ENCODE measurements at places on chromosomes 12 and 14.

DNA sequence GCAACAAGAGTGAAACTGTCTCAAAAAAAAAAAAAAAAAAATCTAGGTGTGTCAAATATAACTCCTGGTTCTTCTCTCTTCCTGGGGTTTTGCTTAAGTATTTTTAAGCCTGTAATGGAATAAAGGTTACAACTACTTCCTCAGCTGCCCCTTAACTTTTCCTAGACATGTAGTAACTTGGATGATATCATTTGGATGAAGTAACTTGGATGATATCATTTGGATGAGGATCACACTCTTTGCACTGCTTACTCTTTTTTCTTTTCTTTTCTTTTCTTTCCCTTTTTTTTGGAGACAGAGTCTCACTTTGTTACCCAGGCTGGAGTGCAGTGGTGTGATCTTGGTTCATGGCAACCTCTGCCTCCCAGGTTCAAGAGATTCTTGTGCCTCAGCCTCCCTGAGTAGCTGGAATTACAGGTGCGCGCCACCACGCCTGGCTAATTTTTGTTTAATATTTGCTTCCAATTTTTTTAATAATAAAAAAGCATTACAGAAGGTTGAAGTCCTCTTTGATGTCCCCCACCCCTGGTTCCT, 775 bp upstream of the FAM186A start:
- no peak for DNase-seq

DNA sequence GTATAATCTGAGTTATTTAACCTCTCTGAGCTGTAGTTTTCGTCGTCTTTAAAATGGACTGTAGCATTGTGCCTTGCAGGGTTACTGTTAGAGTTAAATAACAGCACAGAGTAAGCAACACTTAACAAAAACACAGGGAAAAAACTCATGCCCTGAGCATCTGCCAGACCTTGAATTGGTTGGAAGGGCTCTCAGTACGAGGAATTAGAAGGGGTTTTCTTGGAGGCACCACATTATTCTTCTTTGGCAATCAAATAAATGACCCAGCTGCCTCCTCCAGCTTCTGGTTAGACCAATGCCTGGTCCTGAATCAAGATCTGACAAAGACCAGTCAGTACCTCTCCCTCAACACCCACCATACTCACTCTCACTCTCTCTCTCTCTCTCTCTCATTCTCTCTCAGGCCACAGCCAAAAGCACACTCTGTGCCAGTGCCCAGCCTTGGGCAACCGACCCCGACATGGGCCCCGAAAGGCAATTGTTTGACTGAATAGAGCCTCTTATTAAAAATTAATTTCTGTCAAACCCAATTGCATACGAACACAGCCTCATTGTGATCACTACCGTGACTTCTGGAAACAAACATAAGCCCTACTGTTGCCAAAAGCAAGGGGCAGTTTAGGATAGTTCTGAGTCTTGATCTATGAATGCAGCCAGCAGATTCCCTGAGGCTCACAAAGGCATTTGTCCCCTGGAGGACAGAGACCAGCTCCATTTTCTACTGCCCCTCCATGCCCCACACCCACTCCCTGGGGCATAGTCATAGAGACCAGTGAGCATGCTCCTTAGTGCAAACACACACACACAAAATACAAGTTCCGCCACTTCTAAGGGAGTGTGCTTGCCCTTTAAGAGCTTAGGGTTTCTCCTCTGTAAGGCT, 23.9 kb downstream of the DUSP6 start:
- DNase-seq, result no peak

GRCh38 chr12:114405519-114406271, at the start of gene TBX5:
TSS of gene TBX5 (minus strand) at chr12:114406144. CDS start at chr12:114403898, 2,246 bp downstream.
- no peak for DNase-seq

GRCh38 chr12:123058980-123059379, 78.5 kb downstream of the ARL6IP4 start:
- DNase-seq, result no peak

DNA sequence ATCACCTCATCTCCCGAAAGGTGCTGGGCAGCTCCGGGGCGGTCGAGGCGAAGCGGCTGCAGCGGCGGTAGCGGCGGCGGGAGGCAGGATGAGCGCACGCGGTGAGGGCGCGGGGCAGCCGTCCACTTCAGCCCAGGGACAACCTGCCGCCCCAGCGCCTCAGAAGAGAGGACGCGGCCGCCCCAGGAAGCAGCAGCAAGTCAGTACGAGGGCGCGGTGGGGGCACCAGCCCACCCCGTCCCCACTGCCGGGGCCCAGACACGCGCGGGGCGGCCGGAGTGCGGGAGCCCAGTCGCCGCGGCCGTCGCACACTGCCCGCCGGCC, 862 bp downstream of the HMGA2 start:
- DNase-seq, result no peak

DNA sequence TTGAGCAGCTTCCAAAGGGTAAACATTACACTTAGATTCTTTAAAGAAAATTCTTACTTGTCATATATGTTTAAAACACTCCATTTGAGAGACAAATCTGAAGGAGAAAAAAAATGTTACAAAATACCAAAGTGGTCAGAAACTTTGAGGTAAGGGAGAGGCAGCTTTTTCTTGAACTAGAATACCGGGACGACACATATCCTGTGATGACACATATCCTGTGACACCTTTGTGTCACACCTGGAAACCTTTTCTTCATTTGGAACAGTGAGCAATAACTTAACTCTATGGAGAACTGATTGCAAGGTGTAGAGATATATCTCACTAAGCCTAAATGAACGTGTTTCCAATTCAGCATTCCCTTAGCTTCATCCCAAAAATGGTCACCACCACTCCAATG, 4.6 kb upstream of the GRIN2B start:
- DNase-seq, result no peak

GRCh38 chr14:49483268-49483667, 102.9 kb downstream of the RPS29 start:
- no peak for DNase-seq

DNA sequence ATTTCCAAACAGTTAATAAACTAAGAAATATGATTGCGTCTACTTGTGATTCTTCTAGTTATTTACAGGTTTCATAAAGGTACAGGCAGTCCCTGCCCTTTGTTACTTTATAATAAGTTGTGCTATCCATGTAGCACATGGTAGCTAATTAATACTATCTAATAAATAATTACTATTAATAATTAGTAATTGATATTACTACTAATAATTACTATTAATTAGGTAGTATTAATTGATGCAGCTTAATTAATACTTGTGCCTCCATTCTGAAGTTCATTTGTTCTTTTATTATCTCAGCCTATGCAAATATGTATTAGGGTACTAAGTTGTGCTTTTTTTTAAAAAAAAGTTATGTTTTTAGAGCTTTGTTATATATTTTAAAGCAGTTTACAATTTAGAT, 92.3 kb upstream of the TRHDE start:
- DNase-seq, result no peak

DNA sequence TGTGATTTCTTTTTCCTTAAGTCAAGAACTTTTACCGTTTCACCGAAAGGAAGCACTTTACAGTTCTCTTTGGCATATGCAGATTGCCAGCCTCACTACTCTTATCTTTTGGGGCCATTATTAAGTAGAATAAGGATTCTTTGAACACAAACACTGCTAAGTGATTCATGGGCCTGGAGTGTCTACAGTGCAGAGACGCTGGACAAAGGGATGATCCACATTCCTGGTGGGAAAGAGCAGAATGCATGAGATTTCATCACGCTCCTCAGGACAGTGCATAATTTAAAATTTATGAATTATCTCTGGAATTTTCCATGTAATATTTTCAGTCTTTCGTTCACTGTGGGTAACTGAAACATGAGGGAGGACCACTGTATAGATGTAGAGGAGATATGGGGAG, 90.2 kb downstream of the TTLL5 start:
- DNase-seq, result no peak

GRCh38 chr12:2959192-2959504, at the start of gene TEAD4:
TSS of gene TEAD4 (plus strand) at chr12:2959397.
- DNase-seq, result no peak

- DNase-seq, result no peak
These were observed 10.6 kb upstream of the DNAL1 start for GRCh38 chr14:73634011-73634833.

DNA sequence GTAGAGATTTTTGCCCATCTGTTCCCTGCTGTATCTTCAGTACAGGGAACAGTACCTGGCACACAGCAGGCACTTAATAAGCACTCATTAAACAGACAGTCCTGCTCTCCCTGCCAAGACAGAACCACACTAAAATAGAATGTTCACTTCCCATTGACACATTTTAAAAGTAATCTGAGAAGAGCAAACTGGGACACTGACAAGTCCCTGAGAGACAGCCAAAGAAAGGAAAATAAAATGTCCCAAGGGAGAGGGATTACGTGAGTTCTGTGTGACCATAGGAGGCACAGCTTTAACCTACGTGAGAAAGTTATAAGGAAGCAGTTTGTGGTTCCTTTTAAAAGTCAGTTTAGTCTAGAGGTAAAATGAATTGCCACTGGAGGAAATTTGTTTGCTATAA, 43.9 kb upstream of the SYCP3 start:
- DNase-seq, result no peak

GRCh38 chr12:51898937-51899336, 8.4 kb upstream of the ACVRL1 start:
- DNase-seq, result no peak

DNA sequence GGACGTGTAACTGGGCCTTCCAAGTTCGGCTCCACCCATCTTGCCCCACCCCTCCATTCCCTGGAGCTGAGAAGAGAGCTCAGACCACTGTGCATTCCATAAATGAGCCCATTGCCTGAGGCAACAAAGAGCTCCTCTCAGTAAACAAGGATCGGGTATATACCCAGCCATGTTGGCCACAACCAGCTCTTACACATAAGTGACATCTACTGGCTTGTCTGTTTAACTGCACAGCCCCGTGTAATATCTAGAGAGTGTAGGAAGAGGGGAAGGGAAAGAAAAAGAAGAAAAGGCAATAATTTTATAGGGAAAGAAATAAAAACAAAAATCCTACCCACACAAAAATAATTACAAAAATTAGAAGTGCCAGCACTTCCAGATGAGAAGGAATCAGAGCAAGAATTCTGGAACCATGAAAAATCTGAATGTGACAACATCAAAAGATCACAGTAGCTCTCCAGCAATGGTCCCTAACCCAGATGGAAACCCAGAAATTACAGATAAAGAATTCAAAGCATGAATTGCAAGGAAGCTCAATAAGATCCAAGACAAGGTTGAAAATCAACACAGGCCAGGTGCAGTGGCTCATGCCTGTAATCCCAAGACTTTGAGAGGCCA, 308.1 kb downstream of the RPAP3 start:
- DNase-seq, result peak; percentile 39

DNA sequence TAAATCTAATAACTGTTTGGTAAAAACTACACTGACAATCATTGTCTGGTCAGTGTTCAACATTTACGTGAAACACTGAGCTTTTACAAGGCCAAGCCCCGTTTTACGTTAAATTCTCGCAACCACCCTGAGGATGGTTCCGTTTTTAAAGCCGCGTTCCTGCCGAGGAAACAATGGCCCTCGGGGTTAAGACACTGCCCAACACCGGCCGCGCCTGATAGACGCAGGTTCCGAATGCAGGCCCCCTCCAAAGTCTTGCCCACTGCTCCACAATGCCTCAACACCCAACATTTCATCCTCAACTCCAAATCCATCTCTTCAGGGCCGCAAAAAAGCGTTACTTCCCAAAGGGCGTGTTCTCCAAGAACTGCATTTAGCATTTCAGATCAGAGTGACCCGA, 953 bp upstream of the SNRPF start:
- DNase-seq, result no peak

- DNase-seq, result no peak
These were observed 81.8 kb downstream of the SLC38A1 start for GRCh38 chr12:46187023-46187422.

DNA sequence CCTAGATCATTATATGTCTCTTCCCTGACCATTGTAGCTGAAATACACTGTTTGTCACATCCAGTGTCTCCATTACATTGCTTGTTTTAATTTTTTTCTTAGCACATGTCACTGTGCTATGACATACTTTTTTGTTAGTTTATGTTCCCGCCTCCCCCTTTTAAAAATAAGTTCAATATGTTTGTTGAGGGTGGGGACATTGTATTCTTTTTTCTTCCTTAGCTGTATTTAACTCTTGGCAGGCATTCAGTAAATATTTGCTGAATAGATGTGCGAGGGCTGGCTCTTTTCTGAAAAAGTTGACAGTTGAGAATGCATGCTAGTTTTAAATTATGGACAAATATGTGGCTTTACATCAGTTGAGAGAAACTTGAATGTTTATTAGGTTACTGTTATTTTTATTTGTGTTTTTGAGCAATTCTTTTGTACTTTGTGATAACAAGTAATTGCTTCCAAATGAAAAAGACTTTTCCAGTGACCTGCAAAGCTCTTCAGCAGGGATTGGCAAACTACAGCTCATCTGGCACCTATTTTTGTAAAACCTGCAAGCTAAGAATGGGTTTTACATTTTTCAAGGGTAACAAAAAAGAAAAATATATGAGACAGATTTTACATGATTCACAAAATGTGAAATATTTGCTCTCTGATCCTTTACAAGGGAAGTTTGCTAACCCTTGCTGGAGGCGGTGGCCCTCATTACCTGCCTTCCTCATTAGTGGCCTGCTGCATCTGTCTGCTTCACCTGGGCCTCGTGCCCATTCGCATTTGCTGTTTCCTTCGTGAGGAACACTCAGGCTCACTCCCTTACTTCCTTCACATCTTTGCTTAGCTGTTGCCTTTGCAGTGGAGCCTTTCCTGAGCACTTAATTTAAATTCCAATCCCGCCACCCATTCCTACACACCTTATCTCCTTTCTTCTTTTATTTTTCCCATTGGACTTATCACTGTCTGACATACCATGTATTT, 229.4 kb downstream of the ERC1 start:
- DNase-seq, result no peak

DNA sequence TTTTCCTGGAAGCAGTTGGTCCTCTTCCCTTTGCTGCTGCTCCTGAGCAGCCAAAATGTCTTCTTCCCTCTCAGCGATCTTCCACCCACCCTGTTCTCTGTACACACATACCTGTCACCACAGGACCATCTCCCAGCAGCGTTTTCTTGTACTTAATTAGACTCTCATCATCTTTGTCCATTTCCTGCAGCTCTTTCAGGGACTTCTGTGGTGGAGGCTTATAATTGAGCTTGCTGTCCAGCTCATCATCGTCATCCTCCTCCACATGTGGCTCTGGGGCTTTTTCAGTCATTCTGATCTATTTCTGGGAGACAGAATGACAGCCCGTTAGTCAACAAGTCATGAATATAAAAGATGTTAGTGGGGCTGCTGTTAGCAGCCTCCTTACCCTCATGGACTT, 11.0 kb downstream of the ARHGDIB start:
- DNase-seq, result no peak

DNA sequence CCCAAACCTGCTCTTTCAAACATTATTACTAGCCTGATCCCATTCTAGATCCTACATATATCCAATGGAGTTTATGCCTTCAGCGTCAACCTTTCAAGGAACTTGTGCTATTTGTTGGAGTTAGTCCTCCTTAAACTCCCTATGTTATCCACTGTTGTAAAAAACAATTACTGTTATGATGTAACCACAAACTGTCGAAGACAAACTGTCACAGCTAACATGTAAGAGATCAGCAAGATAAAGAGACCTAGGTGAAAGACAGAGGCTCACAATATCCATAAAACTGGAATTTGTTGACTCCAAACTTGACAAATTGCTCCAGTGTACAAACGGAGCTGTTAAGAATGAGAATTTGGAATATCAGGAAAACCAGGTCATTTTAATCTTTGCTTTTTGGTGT, 70.7 kb downstream of the CDK17 start:
- DNase-seq, result no peak
